ENCODE measurements at places on chromosomes 12 and 14.

DNA sequence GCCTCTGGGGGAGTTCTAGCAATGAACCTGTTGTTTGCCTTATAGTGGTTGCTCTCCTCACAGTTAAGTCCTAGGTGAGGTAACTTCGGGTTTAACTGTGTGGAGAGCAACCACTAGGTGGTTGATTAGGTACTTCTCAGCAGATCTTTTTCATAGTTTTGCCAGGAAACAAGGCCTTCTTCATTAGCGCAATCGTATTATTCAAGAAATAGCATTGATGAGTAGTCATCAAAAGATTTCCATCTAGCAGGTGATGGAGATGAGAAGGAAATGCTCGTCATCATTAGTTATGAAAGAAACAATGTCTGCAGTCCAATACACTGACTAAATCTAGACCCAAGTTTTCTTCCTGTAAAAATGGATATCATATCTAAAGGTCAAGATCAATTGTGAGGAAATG, 923.3 kb downstream of the AACS start:
- DNase-seq: no peak

DNA sequence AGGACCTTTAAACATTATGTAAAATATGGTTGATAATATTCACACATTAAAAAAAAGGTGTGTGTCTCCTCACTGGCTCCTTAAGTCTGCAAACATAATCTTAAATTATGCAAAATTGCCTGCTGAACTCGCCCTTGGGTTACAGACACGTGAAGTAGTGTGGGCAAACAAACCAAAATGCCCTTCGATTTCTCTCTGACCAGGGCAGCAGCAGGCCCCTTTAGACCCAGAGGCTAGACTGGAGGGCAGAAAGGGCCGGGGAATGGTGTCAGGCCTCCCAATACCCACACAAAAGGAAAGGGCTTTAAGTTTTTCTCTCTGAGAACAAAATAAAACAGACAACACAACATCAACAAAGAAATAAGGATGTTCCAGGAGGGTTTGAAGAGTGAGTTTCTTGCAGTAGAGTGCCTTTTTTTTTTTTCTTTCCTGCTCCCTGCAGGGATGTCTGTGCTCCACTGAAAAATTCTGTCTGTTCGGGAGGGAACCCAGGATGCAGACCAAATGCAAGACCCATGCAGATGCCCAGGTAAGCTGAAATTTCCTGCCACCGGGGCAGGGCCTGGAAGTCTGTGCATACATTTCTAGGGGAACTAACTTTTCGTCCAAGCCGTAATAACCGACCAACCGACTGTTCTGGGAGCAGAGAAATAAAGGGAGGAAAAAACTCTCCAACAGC, 1.7 kb downstream of the TBX3 start:
- DNase-seq: no peak

GRCh38 chr14:104117341-104118005, 20.9 kb upstream of the KIF26A start:
- no peak for DNase-seq

GRCh38 chr14:55438066-55438683, 2.2 kb downstream of the TBPL2 start:
- DNase-seq: no peak

DNA sequence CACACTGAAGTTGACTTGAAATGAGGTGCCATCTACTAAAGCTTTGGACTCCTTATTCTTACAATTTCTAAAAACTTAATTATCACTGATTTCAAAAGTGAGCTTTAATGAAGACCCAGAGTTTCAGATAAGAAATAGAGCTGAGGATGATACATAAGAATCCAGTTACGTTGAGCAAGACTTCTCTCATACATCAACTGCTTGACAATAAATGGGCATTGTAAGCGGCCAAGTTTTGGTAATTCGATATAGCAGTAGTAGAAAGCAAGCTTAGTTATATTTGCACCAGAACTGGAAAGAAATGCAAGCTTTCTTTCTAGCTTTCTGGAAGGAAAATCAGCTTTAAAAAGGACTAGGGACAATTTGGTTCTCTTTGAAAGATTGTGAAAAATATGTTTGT, 1359.6 kb downstream of the FSCB start:
- no peak for DNase-seq

DNA sequence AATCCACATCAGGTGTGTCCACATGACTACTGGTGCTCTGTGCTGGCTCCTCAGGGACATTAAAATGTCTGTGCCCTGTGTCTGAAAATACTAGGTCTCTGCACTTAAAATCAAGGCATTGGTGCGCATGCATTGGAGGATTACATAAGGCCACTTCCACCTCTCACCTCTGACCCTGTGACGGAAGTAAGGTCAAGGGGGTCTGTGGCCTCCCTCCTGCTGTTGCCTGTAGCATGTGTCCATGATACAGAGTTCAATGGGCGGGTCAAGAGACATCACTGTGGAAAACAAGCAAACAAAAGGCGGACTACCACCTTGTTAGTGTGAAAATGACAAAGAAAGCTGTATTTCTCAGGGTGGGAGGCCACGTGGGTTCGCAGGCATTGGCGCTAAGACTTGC, 208.6 kb upstream of the PWP1 start:
- no peak for DNase-seq

GRCh38 chr14:46819117-46819516, 167.5 kb upstream of the RPL10L start:
- no peak for DNase-seq

- no peak for DNase-seq
Observed at GRCh38 chr12:76422543-76423438, 74.6 kb upstream of the BBS10 start.

DNA sequence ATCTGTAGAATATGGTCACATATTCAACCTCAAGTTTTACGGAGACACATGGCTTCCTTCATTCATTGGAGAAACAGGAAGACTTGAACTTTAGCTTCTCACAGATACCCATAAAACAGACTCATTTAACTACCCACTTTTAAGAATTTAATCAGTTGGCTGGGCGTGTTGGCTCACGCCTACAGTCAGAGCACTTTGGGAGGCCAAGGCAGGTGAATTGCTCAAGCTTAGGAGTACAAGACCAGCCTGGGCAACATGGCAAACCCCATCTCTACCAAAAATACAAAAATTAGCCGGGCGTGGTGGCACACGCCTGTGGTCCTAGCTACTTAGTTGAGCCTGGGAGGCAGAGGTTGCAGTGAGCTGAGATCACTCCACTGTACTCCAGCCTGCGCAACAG, 64.7 kb upstream of the STAC3 start:
- no peak for DNase-seq

DNA sequence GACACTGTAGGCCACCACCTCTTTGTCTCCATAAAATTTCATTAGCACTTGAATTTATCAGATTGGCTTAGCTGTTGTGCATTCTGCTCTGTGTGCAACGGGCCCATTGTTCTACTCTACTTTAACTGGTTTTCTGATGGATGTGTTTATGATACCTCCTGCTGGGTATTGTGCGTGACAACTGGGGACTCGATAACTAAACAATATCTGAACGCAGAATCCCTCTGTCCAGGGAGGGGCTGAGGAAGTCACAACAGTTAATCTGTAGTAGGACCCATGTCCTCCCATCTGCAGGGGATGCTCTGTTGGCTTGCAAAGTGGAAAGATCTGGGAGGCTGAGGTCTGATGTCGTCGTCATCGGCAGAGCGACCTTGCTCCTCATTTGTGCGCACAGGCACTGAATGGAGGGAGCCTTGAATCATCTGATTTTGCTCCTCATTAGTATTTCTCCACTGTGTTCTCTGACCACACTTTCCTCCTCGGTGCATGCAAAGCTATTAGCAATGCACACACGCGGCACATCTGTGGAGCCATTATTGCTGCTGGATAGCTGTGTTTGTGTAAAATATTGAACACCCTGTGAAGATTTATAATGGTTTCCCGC, 422.5 kb downstream of the NRXN3 start:
- DNase-seq: no peak

DNA sequence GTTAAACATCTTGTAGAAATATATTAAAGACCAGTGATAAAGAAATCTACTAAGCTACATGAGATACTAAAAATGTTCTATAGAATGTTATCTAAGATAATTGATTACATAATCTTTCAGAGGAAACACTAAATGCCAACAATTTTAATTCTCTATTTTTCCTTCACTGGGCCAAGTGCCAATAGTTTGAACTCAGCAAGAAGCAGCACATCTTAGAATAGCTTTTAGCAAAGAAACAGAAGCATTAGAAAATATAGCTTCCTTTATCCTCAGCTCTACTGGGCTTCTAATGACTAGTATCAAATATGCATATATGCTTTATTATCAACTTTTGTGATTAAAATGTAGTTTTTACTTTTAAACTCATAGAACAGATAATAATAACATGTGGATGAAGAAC, 461.4 kb upstream of the USP15 start:
- no peak for DNase-seq

- no peak for DNase-seq
Observed at GRCh38 chr14:67420102-67420739, 8.3 kb upstream of the PLEK2 start.

GRCh38 chr14:30808576-30808975, 65.8 kb upstream of the COCH start:
- no peak for DNase-seq

DNA sequence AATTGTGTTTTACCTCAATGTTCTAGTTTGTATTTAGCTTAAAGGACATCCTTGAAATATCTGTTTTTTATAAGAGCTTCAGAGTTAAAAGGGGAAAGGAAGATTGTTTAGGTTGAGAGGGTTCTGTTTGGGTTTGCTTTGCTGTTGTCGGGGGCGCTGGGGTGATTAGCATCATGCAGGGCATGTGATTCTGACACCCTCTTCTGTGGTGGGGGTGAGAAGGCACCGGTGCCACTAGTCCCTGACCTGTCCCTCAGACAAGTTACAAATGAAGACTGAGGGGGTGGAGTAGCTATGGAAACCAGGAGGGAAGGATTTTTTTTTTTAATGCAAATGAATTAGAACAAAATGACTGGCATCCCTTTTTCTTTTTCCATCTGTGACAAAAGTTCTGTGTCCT, 291.3 kb downstream of the RPAP3 start:
- DNase-seq: no peak

DNA sequence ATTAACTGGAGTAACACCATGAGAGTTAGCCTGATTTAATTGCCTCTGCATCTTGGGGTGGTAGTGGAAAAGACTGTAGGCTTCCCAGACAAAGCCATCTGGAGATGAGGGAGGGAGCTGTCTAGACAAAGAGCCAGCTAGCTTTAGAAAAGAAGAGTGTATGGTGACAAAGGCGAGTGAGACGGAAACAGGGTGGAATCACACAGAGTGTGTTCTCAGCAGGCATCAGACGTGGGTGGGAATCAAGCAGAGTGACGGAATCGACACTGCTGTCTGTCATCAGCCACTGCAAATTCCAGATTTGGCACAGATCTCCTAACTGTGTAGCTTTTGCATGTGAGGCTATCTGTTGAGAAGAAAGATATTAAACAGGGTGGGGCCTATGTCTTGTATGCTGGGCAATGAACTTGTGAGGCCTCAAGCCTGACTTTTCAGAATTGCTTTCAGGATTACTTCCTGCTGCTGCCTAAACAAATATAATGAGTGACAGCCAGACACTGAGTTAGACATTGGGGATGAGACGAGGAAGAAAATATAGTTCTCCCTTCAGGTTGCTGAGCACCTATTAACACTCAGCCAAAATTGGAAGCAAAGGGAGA, 236.5 kb upstream of the GRIP1 start:
- DNase-seq: no peak

GRCh38 chr12:57545809-57546437, 1.1 kb downstream of the DCTN2 start:
- no peak for DNase-seq

GRCh38 chr14:22489244-22489545, 99.8 kb downstream of the DAD1 start:
- no peak for DNase-seq

GRCh38 chr12:129973236-129973961, 69.6 kb upstream of the TMEM132D start:
- no peak for DNase-seq

DNA sequence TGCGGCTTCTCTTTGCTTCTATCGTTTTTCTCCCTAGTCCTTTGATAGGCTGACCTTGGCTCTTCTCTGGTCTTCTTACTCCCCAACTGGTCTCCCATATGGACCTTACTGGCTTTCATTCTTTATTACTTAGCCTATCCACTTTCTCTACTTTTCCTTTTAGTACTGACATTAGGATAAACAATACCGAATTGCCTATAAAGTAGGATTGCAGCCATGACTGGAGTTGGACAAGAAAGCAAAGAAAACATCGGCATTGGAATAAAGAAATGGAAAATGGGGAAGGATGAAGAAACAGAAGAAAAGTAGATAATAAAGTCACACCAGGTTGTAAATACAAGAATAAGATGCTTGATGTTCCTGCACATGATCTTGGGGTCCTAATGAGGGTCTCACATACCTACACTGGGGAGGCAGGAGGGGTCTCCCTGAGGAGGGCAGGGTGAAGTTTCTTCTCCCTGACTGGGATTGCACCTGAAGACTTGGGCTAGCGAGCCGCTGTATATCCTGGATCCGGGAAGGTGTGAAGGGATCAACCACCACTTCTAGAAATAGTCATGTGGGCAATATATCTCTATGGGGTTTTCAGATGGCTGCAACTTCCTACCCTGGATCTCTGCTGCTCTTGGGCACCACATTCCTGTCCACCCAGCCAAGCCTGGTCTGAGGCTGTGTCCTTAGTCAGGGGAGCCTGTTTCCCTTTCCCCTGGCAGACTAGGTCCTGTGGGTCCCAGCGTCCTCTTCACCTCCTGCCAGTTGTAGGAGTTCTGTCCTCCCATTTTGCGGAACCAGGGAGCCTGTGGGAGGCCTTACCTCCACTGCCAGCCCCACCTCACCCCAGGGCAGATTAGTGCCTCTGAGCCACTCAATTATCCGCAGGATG, 13.1 kb downstream of the NKX2-1 start:
- DNase-seq: no peak

Measured in activated gamma-delta T cell treated with anti-CD3 and anti-CD28 coated beads, Interleukin-2, amount 50 U/mL, for 16 hours (primary cell).